ENCODE measurements at places on chromosomes 1 and 21. TPM values are rescaled to one million over a fixed set of nuclear protein-coding genes. Genes with fewer than 3 reads are reported as not detected.

GRCh38 chr1:21935891-21936365, 1.2 kb downstream of the HSPG2 start:
- DNase-seq = no peak

DNA sequence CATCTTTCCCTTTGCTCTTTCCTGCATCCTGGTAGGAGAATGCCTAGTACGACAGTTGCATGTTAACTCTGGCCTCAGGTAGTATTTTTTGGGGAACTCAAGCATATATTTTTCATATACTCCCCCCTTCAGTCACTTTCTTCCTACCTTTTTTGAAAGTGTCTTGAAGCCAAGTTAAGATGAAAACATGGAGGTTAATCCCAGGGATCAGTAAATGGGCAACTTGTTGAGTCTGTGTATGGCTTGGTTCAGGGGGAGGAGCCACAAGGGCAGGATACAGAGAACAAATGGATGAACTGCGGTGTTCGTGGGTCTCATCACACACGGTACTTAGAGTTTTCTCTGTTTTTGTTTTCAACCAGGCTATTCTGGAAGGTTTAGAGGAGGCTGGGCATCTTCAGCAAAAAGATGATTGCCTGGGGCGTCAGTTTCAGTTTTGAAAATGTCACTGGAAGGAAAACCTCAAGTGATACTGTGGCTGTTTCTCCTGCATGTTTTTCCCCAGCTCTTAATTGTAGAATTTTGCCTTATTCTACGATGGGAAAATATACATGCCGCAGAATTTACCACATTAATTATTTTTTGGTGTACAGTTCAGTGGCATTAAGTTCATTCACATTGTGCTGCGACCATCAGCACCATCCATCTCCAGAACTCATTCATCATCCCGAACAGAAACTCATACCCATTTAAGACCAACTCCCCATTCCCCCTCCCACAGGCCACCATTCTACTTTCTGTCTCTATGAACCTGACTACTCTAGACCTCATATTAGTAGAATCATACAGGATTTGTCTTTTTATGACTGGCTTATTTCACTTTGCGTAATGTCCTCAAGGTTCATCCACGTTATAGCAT, 71.5 kb downstream of the MAP10 start:
- DNase-seq = no peak

- DNase-seq = no peak
Measured at GRCh38 chr1:159248311-159248710, 43.6 kb downstream of the ACKR1 start.

DNA sequence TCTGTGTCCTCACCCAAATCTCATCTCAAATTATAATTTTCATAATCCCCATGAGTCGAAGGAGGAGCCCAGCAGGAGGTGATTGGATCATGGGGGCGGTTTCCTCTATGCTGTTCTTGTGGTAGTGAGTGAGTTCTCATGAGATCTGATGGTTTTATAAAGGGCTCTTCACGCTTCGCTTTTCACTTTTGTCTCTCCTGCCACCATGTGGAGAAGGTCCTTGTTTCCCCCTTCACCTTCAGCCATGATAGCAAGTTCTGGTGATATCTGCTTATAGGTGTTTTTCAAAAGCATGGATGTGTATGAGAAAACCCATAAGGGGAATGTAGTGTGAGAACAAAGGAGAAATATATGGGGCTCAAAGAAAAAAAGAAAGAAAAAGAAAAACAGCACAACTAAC, 405.9 kb upstream of the RGS18 start:
- DNase-seq = no peak

DNA sequence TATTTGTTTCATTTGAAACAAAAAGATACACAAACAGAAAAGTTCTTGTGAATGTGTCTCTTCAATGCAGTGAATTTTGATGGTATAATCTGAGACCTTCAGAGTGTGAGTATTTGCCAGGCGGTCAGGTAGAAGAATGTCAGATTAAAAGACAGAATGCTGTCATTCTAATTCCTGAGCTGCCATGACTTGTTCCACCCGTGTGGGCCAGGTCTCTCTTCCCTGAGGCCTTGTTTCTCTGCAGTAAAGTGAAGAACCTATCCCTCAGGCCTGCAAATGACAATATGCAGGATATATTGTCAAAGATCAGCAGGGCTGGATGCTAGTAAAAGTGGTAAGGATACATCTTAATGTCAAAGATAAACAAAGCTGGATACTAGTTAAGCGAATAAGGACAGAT, 111.4 kb downstream of the ZP4 start:
- no peak for DNase-seq

DNA sequence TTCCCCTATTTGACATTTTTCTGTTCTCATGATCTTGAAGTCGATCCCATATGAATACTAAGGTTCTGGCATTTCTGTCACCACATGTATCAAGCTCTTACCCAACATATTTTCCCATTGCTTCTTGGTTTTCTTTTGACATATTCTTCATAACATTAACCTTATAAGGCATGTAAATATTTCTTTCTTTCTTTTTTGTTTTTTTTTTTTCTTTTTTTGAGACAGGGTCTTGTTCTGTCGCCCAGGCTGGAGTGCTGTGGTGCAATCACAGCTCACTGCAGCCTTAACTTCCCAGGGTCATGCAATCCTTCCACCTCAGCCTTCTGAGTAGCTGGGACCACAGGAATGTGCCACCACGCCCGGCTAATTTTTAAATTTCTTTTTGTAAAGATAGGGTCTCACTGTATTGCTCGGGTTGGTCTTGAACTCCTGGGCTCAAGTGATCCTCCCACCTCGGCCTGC, 33.1 kb upstream of the ERRFI1 start:
- no peak for DNase-seq

GRCh38 chr1:41891199-41891896, 27.4 kb downstream of the HIVEP3 start:
- peak; percentile 50 for DNase-seq

Gene OR2T33
- not detected for total RNA-seq

Gene FAAH
- 4.8 TPM for total RNA-seq

Gene AHCTF1
- total RNA-seq = 19.7 TPM

Gene TPTE
- total RNA-seq = not detected

Gene BOLA1
- 16.9 TPM for total RNA-seq

Gene HSPA6
- 1.3 TPM for total RNA-seq

Gene UQCRH
- 1,143 TPM for total RNA-seq

All from Right ventricle myocardium superior (tissue), 1 donor.